SW480 (cell line): ENCODE measurements at places on chromosomes 4 and X.
A peak's percentile ranks its signal among the peaks of the same experiment; 100 is the strongest.

- no peak for DNase-seq
These were observed 1.8 kb downstream of the AVPR2 start for GRCh38 chrX:153906126-153906917.

DNA sequence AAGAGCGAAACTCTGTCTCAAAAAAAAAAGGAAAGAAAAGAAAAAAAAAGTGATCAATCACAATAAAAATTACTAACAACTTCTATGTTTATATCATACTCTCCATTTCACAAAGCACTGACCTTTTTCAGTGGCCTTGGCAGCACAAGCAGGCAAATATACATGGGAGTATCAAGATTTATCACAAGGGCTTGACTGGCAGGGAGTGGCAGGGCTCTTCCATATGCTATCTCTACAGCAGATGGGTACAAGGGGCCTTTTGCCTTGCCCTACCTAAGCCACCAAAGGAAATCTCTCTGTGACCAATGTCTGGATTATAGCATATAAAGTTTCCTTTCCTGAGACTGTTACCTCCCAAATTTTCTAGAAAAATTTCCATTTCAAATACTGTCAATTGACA, 24.4 kb downstream of the TSPAN5 start:
- no peak for DNase-seq

DNA sequence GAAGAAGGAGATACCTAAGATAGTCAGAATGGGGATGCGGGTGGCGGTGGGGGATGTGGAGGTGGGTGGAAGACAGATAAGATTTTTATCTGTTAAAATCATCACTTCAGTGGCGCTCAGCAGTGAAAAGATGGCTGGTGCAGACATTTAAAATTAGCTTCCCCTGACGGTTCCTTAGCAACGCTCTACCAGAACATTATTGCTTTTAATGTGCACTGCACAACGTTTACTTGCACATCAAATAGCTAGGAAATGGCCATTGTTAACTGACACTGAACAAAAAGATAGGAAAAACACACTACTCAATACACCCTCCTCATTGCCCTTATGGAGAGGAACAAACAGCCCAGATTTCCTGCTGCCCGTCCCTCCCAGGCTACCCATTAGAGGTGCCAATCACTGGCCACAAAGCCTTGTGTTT, 61.0 kb upstream of the FTHL17 start:
- DNase-seq, result no peak

DNA sequence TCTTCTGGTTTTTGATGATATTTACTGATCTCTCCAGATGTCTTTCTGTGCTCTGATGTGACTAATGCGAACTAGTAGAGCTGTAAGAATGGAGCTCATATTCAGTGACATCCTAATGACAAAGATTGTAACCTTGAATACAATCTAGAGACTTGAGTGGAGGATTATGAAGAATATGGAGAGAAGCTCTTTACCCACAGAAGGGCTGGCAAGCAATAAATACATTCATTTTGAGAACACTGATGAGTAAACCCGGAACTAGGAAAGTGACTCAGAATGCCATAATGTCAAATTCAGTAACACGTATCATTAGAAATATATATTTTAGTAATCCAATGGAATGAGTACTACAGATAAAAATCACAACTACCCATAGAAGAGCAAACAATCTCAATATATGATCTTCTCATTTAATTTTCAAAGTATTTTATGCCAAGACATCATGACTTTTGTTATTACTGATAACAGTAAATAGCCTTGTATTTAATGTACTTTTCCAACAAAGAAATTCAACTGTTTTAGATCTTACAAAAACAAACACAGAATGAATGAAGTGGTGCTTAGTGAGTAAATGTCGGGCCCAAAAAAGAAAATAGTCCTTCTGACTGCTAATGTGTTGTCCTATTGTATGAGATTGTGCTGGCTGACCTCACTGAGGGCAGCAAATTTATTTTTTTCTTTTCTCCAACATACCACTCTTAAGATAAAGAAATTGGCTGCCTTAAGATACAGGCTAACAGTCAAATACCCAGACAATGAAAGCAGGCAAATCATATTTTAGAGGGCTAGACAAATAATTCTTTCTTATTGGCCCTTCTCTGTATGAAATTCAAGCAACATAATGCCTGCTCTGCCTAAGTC, 49.2 kb upstream of the HDAC8 start:
- no peak for DNase-seq

DNA sequence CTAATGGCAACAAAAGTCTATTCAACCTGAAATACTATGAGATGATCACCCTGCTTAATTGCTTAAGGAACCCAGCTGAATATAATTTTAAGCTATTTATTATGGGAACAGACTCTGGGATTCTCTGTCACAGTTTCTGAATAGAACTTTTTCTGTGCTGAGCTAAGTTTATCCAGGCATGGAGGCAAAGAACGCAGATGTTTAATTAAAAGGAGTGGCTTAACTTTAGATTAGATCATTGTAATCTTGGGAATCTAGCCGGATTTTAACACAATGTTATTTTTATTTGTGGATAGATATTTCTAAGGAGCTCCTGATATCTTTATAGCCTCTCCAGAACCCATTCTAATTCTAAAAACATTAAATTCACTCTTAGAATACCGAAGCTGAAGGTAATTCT, 353.4 kb downstream of the STIM2 start:
- DNase-seq, result no peak

GRCh38 chr4:139628184-139629012, 37.2 kb upstream of the MGST2 start:
- DNase-seq, result no peak

DNA sequence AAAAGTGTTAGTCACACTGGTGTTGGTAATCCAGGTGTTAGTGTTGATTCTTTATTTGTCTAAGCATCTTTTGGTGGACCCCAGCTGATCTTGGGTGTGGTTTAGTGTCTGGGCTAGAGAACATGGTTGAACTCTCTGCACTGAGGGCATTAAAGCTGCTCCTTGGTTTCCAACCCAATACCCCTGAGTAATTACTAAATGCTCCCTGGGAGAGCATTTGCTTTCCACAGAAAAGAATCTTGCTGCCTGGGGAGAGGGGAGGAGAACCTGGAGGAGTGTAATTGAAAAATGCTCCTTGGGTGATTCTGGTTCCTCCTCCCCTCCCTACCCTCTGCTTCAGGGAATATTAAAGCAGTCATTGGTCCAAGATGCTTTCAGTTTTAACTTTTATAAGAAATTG, 3.1 kb downstream of the GUCY1B1 start:
- no peak for DNase-seq

- DNase-seq, result no peak
These were observed 92.7 kb downstream of the CD99L2 start for GRCh38 chrX:150805736-150806135.

- DNase-seq, result peak; percentile 2
These were observed 28.5 kb downstream of the TBCK start for GRCh38 chr4:106287353-106287969.

- DNase-seq, result peak; percentile 95
These were observed 18.8 kb upstream of the TMSB4X start for GRCh38 chrX:12955882-12956703.

- no peak for DNase-seq
These were observed 10.2 kb downstream of the UBE2D3 start for GRCh38 chr4:102817021-102817605.

GRCh38 chr4:143341186-143341755, 4.6 kb downstream of the GAB1 start:
- DNase-seq, result no peak

GRCh38 chr4:139808808-139809756, 143.5 kb downstream of the MGST2 start:
- DNase-seq, result no peak
